ENCODE measurements at places on chromosomes 7 and 10. TPM values are rescaled to one million over a fixed set of nuclear protein-coding genes. Genes with fewer than 3 reads are reported as not detected.

DNA sequence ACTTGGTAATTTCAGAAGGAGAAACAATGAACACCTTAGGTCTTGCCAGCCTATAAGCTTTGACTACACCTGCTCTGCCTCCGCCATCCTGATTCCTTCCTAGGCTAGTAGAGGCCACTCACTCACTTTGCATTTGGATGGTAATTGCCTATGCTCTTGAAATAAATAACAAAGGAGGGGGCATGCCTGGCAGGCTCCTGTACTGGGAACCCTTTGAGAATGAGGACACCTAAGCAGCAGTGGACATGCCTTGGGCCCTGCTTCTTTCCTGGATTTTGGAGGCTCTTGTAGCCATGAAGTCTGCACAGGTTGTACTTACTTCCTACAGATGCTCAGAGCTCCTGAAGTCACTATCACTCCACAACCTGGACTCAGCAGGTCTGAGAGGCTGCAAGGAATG lies 65.8 kb downstream of the BLNK start:
- DNase-seq = no peak

GRCh38 chr10:64014281-64014680 lies 493.1 kb downstream of the REEP3 start:
- no peak for DNase-seq

GRCh38 chr10:48594803-48595538 lies 9.9 kb downstream of the ARHGAP22 start:
- no peak for DNase-seq

DNA sequence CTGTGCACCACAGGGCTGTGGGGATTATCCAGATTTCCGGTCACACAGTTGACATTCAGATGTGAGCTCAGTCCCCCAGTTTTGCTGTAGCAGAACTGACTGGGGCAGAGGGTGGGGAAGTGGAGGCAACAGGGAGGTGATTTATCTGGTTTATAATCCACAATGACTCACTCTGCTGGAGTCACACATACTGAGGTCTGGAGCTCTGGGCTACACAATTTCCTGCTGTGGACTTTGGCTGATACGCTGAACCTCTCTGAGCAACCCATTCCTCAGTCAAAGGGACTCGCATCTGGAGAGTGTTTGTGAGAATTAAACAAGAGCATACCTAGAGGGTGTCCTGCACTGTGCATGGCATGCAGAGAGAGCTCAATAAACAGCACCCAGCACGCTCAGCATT lies 64.8 kb upstream of the PLPP4 start:
- no peak for DNase-seq

DNA sequence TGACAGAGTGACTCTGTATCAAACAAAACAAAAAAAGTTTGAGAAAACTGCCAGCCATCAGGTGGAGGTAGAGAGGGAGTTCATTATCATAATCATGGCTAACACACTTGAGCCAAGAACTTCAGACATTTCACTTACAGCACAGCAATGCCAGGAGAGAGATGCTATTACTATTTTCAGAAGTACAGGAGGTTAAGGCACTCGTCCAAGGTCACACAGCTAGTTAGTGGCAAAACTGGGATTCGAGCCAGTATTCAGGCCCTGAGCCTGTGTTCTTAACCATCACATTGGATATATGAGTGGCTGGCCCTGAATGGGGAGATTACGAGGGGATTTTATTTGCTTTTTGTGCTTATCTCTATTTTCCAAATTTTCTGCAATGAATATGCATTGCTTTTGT lies 24.8 kb upstream of the UNC5B start:
- peak; percentile 11 for DNase-seq

DNA sequence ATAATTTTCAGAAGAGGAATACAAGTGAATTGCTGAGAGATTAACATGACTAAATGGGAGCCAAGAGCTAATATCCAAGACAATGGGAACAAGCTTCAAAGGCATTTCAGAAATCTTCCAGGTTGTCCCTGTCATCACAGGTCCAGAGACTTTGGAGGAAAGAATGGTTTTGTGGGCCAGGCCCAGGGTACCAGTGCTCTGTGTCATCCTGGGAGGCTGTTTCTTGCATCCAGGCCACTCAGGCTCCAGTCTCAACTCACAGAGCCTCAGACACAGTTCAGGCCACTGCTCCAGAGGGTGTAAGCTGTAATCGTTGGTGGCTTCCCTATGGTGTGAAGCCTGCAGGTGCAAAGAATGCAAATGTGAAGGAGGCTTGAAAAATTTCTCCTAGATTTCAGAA lies 170.4 kb upstream of the NRG3 start:
- no peak for DNase-seq

DNA sequence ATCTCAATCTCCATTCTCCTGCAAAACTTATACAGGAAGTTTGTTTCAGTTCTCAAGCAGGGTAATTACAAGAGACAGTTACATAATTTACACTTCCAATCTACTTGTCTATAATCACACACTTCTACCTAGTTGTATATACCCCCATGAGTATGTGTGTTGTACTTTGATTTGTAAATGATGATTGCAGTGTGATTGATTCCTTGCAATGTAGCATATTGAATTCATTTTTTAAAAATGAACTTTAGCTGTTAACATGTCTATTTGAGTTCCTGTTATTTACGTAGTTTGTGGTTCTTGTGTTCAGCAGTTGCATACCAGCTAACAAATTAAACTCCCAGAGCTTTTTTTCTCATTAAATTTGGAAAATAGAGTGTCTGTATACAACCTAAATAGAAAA lies 102.5 kb upstream of the SAMD8 start:
- no peak for DNase-seq

DNA sequence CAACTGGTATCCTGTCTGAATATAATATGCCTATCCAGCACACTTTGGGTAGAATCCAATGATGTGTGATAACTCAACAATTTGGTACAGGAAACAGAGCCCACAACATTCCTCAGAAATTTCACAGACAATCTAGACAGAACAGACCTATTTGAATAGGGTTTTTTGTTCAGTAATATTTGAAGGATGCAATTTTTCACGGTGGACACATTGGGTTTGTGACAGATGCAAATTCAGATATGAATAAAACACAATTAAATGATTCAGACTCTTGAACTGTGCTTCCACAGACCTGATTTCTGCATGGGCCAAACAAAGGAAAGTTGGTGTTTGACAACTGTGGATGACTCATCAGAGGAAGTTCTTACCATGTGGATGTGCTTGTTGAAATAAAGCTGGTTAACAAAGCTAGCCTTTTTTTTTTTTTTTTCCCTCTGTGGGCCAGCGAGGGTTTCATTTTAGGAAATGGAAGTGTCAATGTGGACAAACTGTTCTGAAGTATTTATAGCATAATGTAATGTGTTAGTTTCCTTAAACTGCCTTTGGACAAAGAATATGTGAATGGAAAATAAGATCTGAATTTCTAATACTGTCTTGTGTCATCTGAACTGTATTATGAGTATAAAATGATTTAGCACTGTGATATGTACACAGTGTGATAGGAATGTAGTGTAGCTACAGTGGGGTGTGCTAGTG lies 43.2 kb upstream of the FAM133B start:
- peak; percentile 98 for DNase-seq

DNA sequence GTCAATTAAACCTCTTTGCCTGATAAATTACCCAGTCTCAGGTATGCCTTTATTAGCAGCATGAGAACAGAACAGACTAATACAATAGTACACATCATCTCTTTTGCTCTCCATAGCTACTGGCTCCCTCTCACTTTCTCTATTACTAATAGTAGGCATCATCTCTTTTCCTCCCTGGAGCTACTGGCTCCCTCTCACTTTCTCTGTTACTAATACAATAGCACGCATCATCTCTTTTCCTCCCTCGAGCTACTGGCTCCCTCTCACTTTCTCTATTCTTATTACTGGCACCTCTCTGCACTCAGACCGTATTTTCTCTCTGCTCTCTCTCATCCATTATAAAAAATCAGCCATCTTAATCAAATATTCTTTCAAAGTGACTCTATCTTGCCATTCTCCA lies 37.1 kb downstream of the SLC25A13 start:
- no peak for DNase-seq

GRCh38 chr10:13110908-13111307 lies 10.9 kb downstream of the OPTN start:
- DNase-seq = no peak

GRCh38 chr7:2146676-2147472 lies 85.9 kb downstream of the MAD1L1 start:
- no peak for DNase-seq

- peak; percentile 68 for DNase-seq
Measured at GRCh38 chr10:22805304-22805703, 90.9 kb upstream of the PIP4K2A start.

DNA sequence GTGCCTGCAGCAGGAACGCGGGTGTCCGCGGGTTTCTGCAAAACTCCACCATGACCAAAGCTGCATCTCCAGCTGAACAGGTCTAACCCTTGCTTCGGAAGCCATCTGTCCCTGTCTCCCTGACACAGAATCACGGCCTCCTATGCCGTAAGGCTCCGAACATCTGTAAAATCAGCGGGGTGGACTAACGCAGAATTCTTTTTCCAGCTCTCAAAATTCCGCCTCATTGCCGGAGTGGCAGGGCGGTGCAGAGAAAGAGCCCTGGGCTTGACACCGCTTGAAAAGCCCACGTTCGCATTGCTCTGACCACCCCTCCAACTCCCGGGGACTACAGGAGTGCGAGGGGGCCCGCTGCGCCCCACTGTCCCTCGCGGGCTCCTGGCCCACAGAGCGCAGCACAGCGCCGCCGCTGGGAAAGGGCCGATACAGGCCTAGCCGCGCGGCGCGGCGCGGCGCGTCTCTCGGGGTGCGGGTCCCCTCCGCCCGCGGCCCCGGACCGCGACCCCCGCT lies 409 bp downstream of the DNMBP start:
- no peak for DNase-seq

- DNase-seq = peak; percentile 26
Measured at GRCh38 chr7:42624471-42624870, 287.4 kb downstream of the C7orf25 start.

- DNase-seq = no peak
Measured at GRCh38 chr7:21099955-21100354, 313.3 kb upstream of the SP8 start.

GRCh38 chr10:64682043-64682442 lies 1160.8 kb downstream of the REEP3 start:
- no peak for DNase-seq

DNA sequence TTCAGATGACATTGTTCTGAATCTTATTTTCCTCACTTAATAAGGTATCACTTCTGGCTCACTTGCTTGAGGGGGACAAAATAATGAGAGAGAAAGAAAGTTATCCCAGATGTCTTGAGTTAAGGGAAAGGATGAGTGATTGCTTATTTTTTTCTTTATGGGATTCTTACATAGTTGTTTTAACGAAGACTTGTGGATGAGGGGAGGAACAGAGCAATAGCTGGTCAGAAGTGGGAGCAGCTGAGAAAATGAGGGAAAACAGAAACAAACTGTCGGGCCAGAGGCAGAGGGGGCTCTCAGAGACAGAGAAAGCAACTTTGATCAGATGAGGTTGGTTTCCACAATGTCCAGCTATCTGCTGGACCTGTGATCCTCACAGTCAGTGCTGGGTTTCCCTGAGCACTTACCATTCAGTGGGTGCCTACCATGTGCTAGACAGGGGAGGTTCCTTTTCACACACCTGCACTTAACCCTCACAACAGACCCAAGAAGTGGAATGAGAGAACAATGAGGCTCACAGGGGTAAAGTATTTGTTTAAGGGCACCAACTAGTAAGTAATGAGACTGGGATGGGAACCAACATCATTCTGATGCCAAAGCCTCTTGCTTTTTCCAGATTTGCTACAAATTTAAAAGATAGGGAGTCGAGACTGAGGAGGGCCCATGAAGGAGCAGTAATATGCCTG lies 64.2 kb downstream of the BICC1 start:
- DNase-seq = peak; percentile 33

DNA sequence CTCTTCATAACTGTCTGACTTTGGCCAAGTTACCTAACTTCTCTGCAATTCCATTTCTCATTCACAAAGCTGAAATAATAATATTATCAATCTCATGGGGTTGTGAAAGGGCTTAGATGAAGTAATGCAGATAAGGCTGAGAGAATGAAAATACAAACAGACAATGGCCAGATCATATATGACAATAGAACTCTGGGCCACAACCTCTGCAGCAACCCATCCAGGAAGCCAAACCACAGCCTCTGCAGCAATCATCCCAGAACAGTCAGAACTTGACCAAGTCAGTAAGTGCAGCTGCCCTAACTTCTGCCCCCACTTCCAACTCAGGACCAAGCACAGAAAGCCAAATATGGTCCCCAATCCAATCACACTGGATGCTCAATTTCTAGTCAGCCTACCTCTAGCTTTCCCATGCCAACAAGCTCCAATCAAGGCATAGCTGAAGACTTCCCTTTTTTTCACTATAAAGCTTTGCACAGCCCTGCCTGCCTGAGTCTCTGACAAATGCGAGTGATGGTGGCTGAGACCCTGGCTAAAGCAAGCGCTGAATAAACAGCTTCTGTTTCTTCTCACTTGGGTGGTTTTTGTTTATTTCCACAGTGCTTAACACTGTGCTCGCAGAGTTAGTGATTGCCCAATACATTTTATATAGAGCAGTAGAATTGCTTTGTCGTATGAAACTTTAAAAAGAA lies 34.8 kb upstream of the TNPO3 start:
- peak; percentile 16 for DNase-seq

DNA sequence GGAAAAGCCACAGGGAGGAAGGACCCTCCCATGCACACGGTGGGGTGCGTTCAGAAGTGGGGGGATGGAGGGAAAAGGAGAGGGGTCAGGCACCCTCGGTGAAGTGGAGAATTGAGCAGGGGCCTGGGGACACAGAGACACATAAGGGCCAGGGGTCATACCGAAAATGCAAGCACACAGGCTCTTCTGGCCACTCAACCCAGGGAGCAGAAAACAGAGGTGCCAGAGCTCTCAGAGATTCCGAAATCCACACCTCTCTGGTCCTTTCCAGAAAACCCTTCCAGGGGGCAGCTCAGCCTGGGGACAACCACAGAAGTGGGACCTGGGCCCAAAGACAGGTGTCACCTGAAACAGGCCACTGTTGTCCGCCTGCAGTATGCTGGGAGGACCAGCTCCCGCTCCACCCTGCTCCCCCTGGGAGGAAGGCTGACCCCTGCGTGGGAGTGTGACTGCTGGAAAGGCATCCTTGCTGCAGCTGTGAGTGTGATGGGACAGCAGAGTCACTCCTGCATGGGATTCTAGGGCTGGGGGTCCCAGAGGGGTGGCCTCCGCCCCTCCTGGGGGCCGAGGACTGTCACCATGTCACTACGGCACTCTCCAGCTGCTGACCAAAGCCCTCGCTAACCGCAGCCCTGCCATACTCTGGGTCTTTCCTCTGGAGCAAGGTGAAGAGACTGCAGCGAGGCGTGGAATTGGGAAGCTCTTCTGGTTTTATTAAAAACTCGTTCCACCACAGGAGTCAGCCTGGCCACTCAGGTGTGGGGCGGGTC lies 63.1 kb downstream of the TMEM209 start:
- no peak for DNase-seq

GRCh38 chr7:138630059-138630610 lies 71.0 kb downstream of the SVOPL start:
- no peak for DNase-seq

Gene PIK3AP1
- 0.10 TPM for total RNA-seq

Gene GIMAP6
- 0.48 TPM for total RNA-seq

Gene CNNM1
- total RNA-seq = 1.4 TPM

Gene NXPH1
- not detected for total RNA-seq

Gene INHBA
- total RNA-seq = 23.0 TPM
